Sigmoid colon (tissue), 7 donors: ENCODE measurements at places on chromosomes 2 and 18. TPM values are rescaled to one million over a fixed set of nuclear protein-coding genes. Genes with fewer than 3 reads are reported as not detected.

Gene MYCN
- total RNA-seq: 0.33 TPM

GRCh38 chr2:153971855-153972254 lies 100.1 kb downstream of the GALNT13 start:
- no peaks in the 10 kb centered on the region for H3K36me3 ChIP-seq
- H3K4me3 ChIP-seq: no peak overlapping the region
- DNase-seq: no peak
- H3K27ac ChIP-seq: no peak overlapping the region
- no peaks in the 10 kb centered on the region for H3K4me1 ChIP-seq
- H3K27me3 ChIP-seq: no peaks in the 10 kb centered on the region

DNA sequence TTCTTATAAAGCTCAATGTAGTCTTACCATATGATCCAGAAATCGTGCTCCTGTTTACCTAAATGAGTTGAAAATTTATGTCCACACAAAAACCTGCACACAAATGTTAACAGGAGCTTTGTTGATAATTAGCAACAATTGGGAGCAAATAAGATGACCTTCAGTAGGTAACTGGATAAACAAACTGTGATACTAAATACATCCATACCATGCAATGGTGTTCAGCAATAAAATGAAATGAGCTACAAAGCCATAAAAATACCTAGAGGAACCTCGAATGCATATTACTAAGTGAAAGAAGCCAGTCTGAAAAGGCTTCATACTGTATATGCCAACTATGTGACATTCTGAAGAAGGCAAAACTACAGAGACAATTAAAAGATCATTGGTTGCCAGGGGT lies 185.6 kb upstream of the HNRNPA3 start:
- H3K4me3 ChIP-seq: no peak overlapping the region
- no peak overlapping the region for H3K27ac ChIP-seq
- peaks cover 43% of the 10 kb centered on the region for H3K4me1 ChIP-seq
- DNase-seq: no peak
- no peaks in the 10 kb centered on the region for H3K27me3 ChIP-seq

- no peak overlapping the region for H3K4me3 ChIP-seq
- DNase-seq: no peak
- H3K36me3 ChIP-seq: no peaks in the 10 kb centered on the region
- no peak overlapping the region for H3K27ac ChIP-seq
- H3K27me3 ChIP-seq: no peaks in the 10 kb centered on the region
Observed at GRCh38 chr2:172373766-172374165, 53.6 kb upstream of the ITGA6 start.

Gene DSG4
- total RNA-seq: not detected

GRCh38 chr2:145018502-145018901 lies 498.6 kb upstream of the ZEB2 start:
- H3K36me3 ChIP-seq: no peaks in the 10 kb centered on the region
- no peak overlapping the region for H3K27ac ChIP-seq
- H3K4me1 ChIP-seq: no peaks in the 10 kb centered on the region
- no peaks in the 10 kb centered on the region for H3K27me3 ChIP-seq

DNA sequence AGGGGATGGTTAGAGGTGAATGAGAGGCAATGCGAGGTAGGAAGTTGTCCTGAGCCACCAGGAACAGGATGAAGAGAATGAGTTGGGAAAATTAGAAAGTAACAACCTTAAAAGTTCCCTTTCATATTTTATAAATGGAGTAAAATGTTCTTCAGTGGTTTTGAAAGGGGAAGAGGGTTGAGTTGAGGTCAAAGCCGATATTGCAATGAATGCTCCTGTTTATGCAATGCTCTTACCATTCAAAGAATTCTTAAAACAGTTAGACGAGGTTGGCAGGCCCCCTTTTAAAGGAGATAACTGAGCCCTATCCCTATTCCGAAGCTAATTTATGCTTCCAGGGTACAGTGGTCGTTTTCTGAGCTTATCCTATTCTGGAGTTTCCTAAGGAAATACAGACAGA lies 2110.3 kb upstream of the CELF4 start:
- H3K27ac ChIP-seq: no peak overlapping the region
- H3K4me3 ChIP-seq: no peak overlapping the region
- no peaks in the 10 kb centered on the region for H3K4me1 ChIP-seq
- H3K27me3 ChIP-seq: no peaks in the 10 kb centered on the region
- no peak for DNase-seq

GRCh38 chr2:20487392-20488174 lies 40.7 kb downstream of the RHOB start:
- peak; percentile 56 for DNase-seq
- H3K4me3 ChIP-seq: no peak overlapping the region
- H3K4me1 ChIP-seq: peaks cover 4% of the 10 kb centered on the region

Gene CCL20
- not detected for total RNA-seq

DNA sequence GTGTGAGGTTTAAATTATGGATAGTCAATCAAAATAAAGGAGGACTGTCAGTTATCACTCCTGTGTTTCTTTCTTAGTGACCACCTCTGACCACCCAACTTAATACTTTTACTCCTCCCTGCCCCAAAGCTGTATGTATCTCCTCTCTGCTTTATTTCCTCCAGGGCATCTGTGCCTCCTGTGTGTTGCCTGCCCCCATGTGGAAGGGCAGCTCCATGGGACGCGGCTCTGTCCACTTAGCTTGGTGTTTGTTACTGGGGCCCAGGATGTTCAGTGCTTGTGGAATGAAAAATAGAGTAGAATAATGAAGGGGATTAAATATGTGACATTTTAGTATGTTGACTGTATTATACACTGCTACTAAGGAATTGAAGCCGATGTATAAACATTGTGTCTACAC lies 9.8 kb downstream of the ACP1 start:
- peaks cover 4% of the 10 kb centered on the region for H3K4me1 ChIP-seq
- H3K27me3 ChIP-seq: no peaks in the 10 kb centered on the region
- no peak overlapping the region for H3K4me3 ChIP-seq
- H3K27ac ChIP-seq: no peak overlapping the region

DNA sequence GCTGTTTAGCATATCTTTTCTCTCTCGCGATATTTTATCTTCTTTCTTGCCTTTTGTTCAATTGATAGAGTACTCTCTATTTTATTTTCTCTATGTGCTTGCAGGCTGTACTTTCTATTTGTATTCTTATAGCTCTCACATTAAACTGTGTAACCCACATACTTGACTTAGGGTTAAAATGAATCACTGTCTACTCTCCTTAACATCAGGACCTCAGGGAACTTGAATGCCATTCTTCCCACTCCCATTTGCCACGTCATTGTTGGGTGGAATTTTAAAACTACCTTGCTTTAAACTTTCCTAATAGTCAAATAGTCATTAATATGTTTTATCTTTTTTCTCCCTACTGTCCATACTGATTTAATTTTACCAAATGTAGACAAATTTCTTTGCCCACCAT lies 269.7 kb downstream of the ALPK2 start:
- peaks cover 8% of the 10 kb centered on the region for H3K36me3 ChIP-seq
- H3K4me3 ChIP-seq: no peak overlapping the region
- H3K27ac ChIP-seq: no peak overlapping the region

GRCh38 chr2:218369330-218369729 lies 12.7 kb downstream of the CATIP start:
- no peaks in the 10 kb centered on the region for H3K27me3 ChIP-seq
- H3K27ac ChIP-seq: peak overlapping the region; percentile 85
- no peaks in the 10 kb centered on the region for H3K4me1 ChIP-seq
- no peak for DNase-seq
- no peaks in the 10 kb centered on the region for H3K36me3 ChIP-seq
- no peak overlapping the region for H3K4me3 ChIP-seq

Gene SULT1C4
- 3.6 TPM for total RNA-seq

GRCh38 chr2:113967272-113967671 lies 77.4 kb downstream of the ACTR3 start:
- no peak for DNase-seq
- no peak overlapping the region for H3K27ac ChIP-seq
- H3K36me3 ChIP-seq: no peaks in the 10 kb centered on the region
- H3K4me1 ChIP-seq: peaks cover 11% of the 10 kb centered on the region
- H3K27me3 ChIP-seq: no peaks in the 10 kb centered on the region

GRCh38 chr2:235939471-235939870 lies 228.7 kb downstream of the GBX2 start:
- H3K4me3 ChIP-seq: no peak overlapping the region
- DNase-seq: peak; percentile 34
- H3K27me3 ChIP-seq: no peaks in the 10 kb centered on the region

- H3K36me3 ChIP-seq: no peaks in the 10 kb centered on the region
- H3K27ac ChIP-seq: no peak overlapping the region
Observed at GRCh38 chr2:235538144-235538639, 44.3 kb downstream of the AGAP1 start.

GRCh38 chr2:106232638-106233349 lies 38.7 kb upstream of the UXS1 start:
- no peaks in the 10 kb centered on the region for H3K27me3 ChIP-seq
- H3K27ac ChIP-seq: no peak overlapping the region
- H3K4me3 ChIP-seq: no peak overlapping the region
- DNase-seq: no peak
- H3K4me1 ChIP-seq: no peaks in the 10 kb centered on the region

Gene SIX3
- not detected for total RNA-seq

Gene MEP1B
- not detected for total RNA-seq

- H3K4me3 ChIP-seq: no peak overlapping the region
- no peak overlapping the region for H3K27ac ChIP-seq
- H3K27me3 ChIP-seq: no peaks in the 10 kb centered on the region
- H3K36me3 ChIP-seq: no peaks in the 10 kb centered on the region
Observed at GRCh38 chr2:166802475-166802874, 85.8 kb upstream of the XIRP2 start.

DNA sequence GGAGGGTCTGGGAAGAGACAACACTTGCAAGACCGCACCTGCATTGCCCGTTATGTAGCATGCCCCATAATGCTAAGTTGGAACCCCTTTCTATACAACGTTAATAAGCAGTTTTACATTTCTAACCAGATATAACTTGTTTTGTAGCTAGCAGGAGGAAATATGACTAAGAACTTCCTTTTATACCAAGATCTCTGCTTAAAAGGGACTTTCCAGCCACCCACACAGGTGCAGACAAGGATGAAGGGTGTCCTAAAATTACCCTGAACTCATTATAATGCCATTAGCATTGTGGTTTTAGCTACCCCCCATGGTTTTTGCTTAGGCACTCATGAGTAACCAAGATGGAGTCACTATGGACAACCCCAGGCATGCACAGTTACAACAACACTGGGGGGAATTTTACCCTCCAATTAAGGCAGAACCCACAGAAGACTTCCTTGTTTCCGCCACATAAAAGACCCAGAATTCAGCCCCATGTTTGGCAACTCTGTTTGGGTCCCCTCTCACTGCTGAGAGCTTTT lies 362.8 kb downstream of the CBLN2 start:
- H3K4me3 ChIP-seq: no peak overlapping the region
- no peaks in the 10 kb centered on the region for H3K4me1 ChIP-seq
- no peak overlapping the region for H3K27ac ChIP-seq
- H3K36me3 ChIP-seq: no peaks in the 10 kb centered on the region
- no peak for DNase-seq

DNA sequence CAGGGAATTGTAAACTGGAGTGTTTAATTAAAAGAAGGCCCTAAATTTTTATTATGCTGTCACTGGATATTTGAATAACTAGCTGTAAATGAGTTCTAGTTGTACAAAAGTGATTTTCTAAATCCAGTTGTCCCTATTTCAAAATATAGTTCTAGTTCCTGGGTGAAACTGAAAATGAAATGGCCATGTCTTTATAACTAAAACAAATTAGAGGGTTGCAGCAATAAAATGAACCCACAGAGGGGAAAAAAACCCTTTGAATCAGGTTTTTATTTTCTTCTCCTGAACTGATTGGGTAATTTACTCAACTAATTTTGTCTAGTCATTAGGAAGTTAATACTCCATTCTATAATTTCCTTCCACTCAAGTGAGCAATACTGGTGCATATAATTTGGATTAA lies 55.6 kb upstream of the MAP4K3 start:
- H3K27ac ChIP-seq: peak overlapping the region; percentile 58
- H3K27me3 ChIP-seq: no peaks in the 10 kb centered on the region
- no peak for DNase-seq
- no peak overlapping the region for H3K4me3 ChIP-seq
- H3K36me3 ChIP-seq: no peaks in the 10 kb centered on the region
- H3K4me1 ChIP-seq: peaks cover 28% of the 10 kb centered on the region

DNA sequence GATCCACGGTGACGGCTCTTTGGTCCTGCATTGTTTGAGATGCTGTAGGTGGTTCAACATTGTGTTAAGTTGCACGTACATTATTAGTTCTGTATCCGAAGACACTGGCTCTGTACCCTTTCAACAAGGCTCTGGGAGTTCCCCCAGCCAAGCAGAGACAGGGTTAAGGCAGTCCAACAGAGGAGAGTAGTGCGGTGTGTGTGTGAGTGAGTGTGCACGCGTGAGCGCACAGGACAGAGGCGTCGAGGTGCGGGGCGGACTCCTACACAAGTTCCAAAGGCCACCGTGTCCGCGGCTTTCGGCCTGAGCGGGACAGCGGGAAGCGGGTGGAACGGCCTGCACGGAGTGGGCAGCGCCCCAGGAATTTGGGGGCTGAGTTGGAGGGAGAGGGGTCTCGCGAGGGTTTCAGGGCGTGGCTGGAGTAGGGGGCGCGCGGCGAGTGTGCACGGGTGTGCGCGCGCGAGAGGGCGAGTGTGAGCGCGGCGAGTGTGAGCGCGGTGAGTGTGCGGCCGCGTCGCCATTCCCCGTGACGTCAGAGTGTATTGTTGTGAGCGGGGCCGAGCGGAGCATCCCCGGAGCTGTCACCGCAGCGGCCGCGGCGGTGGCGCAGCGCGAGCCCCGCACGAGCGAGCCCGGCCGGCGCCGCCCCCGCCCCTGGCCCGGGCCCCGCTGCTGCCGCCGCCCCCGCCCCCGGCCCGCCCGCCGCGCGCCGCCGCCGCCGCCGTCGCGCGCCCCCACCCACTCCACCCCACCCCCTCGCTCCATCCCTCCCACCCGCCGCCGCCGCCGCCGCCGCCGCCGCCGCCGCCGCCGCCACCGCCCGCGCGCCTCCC lies at the start of gene ASXL3:
Gene ASXL3 (plus strand): TSS at position 535 of the 833 bp plus-strand sequence. CDS start 413 bp downstream, outside the sequence.
- H3K4me1 ChIP-seq: peaks cover 47% of the 10 kb centered on the region
- peak within 1 kb of the TSS; percentile 90 for H3K4me3 ChIP-seq
- H3K27ac ChIP-seq: peak within 1 kb of the TSS; percentile 93
- DNase-seq: peak; percentile 80
- H3K27me3 ChIP-seq: no peaks in the 10 kb centered on the region
- H3K36me3 ChIP-seq: no peaks in the 10 kb centered on the region

DNA sequence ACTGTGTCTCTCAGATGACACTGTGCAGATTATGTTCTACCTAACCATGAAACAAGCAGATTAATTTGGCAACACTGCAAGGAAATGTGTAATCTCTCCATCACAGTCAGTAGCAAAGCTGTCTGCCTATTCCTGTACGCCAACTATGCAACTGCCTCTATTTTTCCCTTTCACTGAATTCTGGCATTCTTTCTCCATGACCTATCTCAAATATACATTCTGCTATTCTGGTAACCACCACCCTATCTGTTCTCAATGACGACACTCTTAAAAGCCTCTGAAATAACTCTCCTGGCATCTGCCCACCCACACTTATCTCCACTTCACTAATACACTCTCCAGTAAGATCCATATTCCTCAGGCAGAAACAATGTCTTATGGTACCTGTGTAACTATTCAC lies 78.7 kb downstream of the ABCA12 start:
- H3K27ac ChIP-seq: no peak overlapping the region
- DNase-seq: no peak
- H3K27me3 ChIP-seq: no peaks in the 10 kb centered on the region
- H3K4me3 ChIP-seq: no peak overlapping the region
- no peaks in the 10 kb centered on the region for H3K36me3 ChIP-seq

Gene RIT2
- total RNA-seq: not detected
